Kidney tubule cell (primary cell): ENCODE measurements at places on chromosomes 16 and 17.

- DNase-seq, result no peak
Observed at GRCh38 chr16:78543023-78543422, 443.6 kb downstream of the WWOX start.

GRCh38 chr17:2125013-2125535 is 70.2 kb downstream of the HIC1 start:
- no peak for DNase-seq

DNA sequence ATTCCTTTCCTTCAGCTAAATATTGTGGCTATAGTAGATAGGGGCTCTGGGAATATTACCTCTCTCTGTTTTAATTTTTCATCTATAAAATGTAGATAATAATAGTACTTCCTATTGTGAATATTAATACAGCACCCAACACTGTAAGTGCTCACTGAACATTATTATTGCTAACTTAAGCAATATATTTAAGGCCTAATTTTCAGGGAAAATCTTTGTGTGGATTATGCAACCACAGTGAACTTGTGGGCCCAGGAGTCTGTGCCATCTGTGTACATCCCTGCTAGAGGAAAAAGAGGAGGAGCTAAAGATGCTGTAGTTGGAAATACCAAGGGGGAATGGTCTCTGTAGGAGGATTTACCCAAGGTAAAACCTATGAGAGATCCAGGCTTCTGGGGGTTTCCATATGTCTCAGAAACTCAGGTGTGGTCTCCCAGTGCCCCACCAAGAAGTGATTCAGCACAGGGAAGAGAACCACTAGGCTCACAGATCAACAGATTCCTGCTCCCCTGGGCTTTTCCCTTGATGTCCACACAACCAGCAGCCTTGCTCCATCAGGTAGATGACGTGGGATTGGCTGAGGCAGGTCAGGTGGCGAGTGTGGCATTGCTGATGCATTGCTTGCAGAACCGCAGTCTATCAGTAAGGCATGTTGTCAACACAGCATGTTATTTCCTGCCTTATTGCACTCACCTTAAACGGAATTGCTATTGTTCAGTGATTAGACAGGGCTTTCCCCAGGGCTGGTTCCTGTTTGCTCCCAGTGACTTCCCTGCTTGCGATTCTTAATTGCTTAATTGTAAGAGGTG is 1.6 kb upstream of the N4BP1 start:
- peak; percentile 60 for DNase-seq

- no peak for DNase-seq
Observed at GRCh38 chr16:65226077-65226476, 104.2 kb upstream of the CDH11 start.

- DNase-seq, result no peak
Observed at GRCh38 chr16:68059804-68060203, 25.4 kb upstream of the NFATC3 start.

DNA sequence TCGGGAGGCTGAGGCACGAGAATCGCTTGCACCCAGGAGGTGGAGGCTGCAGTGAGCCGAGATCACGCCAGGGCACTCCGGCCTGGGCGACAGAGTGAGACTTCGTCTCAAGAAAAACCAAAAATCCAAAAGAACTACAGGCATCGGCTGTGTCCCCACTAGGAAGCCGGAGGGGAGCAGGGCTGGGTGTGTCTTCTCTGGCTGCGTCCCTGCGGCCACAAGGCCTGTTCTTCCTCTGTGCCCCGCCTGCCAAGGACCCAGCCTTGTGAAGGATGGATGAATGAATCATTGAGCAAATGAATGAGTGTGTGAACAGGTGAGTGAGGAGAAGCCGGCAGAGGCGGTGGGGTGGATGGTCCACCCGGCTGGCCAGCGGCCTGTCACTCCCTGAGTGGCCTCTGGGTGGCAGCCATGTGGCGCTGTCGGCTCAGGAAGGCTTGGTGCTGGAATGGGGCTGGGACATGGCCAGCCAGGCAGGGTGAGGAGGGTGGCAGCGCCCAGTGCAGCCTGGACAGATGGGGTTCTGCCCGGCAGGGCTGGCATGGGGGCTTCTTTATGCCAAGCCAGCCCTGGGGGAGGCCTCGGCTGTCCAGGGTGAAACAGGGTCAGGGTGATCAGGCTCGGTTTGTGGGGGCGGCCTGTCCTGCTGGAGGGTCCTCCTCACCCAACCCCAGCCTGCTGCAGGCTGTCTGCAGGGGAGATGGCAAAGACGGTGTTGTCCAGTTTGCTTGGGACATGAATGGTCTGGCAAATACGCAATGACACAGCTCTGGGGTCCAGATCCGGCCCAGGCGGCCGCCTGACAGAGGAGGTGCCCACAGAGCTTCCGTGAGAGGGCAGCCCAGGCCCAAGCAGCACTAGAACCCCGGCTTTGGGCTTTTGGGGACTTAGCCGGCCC is 21.7 kb downstream of the SLC25A10 start:
- peak; percentile 82 for DNase-seq

- DNase-seq, result peak; percentile 51
Observed at GRCh38 chr16:57224651-57225335, 20.3 kb upstream of the ARL2BP start.

DNA sequence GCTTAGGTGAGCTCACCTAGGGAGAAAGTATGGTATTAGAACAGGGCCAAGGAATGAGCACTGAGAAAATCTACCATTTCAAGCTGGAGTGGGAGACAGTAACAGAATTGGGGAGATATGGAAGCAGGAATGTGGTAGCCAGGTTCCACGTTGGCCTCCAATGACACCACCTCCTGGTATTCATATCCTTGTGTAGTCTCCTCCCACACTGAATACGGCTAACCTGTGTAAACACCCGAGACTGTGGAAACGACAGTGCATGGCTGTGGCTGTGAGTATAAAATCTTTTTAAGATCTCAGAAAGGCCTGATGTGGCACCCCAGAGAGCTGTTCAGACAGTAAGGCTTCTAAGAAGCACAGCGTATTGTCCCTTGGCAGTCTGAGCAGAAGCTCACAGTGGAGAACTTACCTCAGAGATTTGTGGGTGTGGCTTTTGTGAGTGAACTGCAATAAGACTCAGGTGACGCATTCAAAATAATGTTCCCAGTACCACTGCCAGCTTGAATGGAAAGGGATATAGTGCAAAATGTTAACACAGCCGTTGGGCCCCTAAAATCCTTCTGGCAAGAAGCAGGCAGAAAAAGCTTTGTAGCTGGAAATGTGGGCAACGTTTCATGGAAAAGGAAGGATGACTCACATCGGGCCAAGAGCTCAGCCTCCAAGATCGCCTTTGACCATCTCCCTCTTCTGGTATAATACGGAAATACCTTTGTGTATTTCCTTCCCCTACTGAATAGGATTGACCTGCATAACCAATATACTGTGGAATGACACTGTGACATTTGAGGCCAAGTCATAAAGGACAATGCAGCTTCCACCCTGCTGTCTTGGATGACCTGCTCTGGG is 14.4 kb downstream of the SDR42E1 start:
- peak; percentile 56 for DNase-seq

DNA sequence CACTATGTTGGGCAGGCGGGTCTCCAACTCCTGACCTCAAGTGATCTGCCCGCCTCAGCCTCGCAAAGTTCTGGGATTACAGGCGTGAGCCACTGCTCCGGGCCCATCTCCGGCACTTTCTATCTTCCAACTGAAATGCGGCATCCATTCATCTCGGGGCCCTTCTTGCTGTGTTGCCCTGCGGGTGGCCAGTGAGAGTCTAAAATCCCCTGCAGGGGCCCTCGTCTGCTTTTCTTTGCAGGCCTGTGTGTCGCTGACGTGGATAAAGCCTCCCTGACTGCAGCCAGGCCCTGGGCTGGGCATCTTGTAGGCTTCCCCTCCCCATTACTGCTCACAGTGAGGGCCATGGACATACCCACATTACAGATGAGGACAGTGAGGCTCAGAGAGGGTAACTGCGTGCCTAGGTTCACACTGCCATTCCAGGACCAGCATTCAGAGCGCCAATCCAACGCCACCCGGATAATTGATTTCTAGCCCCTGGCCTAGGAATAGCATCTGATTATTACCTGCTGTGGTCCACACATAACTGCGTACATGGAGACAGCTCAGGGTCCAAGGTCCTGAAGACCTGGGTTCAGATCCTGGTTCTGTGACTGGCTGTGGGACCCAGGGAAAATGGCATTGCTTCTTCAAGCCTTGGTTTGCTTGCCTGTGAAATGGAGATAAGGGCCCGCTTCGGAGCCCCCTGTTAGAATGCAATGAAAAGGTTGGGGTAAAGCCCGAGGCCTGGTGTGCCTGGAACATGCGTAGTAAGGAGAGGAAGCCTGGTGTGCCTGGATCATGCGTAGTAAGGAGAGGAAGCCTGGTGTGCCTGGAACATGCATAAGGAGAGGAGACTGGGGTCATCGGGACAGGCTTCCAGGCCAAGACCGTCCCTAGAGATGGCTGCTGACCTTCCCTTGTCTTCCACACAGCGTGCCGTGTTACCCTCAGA is 25.0 kb downstream of the CRISPLD2 start:
- no peak for DNase-seq

GRCh38 chr16:8555400-8555799 is 34.9 kb downstream of the TMEM114 start:
- no peak for DNase-seq

GRCh38 chr16:49276646-49277385 is 4.8 kb downstream of the CBLN1 start:
- no peak for DNase-seq

DNA sequence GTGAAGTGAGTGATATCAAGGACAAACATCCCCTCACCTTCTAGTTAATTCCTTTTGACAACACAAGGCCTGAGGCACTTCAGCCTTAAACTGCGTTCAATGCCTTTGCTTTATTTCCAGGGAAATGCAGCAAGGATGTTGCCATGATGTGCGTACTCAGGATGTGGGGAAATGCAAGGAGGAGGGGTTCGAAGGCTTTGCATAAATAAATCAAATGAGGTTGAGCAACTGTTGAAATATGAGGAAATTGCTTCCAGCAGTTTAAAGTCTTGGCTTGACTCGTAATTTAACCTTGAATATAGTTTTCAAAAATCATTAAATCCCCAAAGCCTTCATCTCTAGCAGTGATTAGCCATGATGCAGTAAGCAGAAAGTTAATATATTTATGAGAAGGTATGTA is 81.8 kb upstream of the CCL2 start:
- DNase-seq, result no peak

GRCh38 chr16:69365901-69366300 is 14.3 kb upstream of the TMED6 start:
- DNase-seq, result no peak

GRCh38 chr16:88367560-88367959 is 15.2 kb upstream of the ZNF469 start:
- DNase-seq, result no peak

- DNase-seq, result no peak
Observed at GRCh38 chr17:68443972-68444464, 13.3 kb downstream of the WIPI1 start.

DNA sequence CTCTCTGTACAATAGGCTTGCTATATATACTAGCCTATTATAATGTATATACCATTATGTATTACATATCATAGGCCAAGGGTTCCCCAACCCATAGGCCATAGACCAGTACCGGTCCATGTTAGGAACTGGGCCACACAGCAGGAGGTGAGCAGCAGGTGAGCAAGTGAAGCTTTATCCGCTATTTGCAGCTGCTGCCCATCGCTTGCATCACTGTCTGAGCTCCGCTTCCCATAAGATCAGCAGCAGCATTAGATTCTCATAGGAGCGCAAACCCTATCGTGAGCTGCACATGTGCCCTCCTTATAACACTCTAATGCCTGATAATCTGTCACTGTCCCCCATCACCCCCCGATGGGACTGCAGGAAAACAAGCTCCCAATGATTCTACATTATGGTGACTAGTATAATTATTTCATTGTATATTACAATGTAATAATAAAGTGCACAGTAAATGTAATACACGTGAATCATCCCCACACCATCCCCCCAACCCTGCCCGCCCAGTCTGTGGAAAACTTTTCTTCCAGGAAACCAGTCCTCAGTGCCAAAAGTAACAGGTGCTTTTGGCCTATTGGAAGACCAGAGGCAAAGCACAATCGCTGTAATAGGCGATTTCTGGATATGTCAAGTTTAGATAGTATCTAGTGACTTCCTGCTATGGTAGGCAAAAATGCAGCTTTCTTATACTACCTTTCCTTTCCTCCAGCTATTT is 84.1 kb downstream of the MYH11 start:
- no peak for DNase-seq

- no peak for DNase-seq
Observed at GRCh38 chr17:1590747-1591473, 28.3 kb upstream of the PITPNA start.

DNA sequence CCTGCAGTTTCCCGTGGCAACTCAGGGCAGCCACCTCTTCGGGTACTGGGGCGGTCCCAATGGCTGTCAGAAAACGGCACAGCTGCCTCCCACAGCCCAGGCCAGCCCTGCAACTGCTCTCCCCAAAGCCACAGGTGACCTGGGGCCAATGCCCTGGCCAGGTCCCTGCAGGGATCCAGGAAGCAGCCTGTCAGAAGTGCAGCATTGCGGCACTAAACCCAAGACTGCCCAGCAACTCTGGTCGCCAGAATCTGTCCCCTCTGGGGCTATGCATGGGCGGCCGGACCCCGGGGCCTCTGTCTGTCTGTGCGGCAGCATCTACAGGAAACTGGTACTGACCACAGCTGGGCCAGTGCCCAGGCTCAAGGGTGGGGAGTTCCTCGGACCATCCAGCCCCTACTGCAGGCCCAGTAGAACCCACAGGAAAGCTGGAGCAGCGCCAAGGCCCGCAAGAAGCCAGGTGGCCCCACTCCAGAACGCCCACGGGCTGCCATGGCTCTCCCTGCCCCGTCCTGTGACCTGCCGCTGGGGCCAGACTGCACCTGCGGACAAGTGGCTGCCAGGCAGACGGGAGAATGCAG is 5.5 kb downstream of the CYBC1 start:
- no peak for DNase-seq

GRCh38 chr16:64870859-64871258 is 251.0 kb downstream of the CDH11 start:
- no peak for DNase-seq

DNA sequence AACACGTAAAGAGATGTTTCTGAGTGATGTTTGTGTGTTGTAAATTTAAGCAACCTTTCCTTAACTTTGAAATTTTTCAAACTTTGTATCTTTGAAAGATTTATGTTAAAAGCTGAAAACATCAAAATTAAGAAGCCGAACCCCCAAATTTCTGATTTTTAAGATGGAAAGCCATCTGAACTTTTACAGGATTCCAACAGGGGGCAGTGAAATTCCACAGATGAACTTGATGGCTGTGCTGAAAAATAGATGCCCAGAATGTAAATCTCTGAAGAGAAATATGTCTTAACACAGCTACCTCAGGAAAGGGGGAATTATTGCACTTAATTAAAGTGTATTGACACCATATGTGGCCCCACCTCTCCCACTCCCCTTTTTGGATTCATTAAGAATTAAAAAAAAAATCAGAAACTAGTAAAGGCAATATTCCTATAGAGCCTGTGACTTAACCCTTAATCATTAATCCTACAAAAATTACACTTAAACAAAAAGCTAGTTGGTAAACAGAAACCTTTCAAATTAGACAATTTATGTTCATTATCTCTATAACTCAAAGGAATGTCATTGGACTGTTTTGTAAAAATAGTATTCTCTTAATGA is 597.9 kb downstream of the KCNJ2 start:
- peak; percentile 48 for DNase-seq

- no peak for DNase-seq
Observed at GRCh38 chr16:65548470-65548869, 426.6 kb upstream of the CDH11 start.

GRCh38 chr17:50790618-50791017 is 23.3 kb upstream of the ANKRD40CL start:
- DNase-seq, result no peak
